ENCODE measurements at places on chromosomes 3 and 15.

GRCh38 chr3:39144748-39145380 is 8.5 kb downstream of the CSRNP1 start:
- no peak for DNase-seq

- DNase-seq = peak; percentile 10
Observed at GRCh38 chr15:67836477-67836876, 3.4 kb downstream of the RNU6-1 start.

- no peak for DNase-seq
Observed at GRCh38 chr3:5295191-5295690, 107.7 kb downstream of the EDEM1 start.

DNA sequence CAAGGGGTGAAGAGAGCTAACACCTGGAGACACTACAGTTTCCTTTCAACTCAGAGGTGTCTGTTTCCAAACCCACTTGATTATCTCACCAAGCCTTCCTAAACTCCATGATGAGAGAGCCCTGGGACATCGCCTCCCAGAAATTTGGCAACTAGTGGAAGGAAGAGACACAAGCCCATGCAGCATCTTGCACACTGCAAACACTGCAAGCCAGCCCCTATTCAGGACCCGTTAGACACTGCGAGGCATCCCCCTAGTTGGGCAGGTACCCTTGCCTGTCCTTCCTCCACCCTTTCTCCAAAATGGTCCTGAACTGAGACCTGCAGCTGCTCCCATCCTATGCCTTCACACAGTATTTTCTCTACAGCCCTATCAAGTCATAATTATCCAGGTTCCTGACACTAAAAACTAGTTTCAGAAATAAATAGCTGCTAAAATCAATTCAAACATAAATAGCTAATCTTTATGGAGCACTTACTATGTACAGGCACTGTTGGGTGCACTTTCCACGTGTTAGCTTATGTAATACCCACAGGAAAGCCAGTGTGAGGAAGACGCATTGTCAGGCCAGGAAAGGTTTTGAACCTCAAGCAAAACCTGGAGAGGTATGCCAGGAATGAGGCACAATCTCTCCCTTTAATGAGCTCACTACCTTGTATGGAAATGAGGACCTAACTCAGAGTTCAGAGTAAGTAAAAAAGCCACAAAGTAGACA is 2.8 kb downstream of the MAGI1 start:
- no peak for DNase-seq

DNA sequence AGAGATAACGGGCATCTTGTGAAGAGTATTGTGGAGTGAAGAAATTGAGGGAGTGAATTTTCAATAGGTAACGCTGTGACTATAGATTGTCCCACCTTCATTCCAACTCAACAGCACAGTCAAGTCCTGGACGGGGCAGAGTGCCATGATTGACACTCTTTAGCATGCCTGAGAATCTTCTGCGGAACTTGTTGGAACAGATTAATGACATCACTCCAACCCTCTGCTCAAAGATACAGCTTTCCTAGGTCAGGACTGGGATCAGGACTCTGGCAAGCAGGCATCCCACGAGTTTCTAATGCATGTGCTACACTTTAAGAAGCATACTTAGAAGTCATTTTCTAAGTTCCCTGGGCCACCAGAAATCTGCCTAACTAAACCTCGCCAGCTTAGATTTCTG is 267.6 kb upstream of the CFAP20DC start:
- no peak for DNase-seq

DNA sequence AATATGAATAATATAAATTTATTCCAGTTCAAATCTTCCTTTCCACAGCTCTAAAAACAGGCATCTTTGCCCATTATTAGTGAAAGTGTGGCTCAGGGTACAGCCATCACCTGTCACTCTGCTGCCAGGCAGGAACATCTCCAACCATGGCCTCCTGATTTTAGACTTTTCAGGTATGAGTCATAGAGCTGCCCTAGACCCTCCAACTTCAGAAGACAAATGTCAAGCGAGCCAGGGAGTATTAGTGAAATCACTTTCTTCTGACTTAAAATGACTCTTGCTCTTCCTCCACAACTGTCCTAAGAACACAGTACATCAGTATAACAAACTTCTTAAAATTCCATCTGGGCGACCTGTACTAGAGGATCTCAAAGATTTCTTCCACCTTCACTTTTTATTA is 78.1 kb upstream of the AKAP13 start:
- no peak for DNase-seq

DNA sequence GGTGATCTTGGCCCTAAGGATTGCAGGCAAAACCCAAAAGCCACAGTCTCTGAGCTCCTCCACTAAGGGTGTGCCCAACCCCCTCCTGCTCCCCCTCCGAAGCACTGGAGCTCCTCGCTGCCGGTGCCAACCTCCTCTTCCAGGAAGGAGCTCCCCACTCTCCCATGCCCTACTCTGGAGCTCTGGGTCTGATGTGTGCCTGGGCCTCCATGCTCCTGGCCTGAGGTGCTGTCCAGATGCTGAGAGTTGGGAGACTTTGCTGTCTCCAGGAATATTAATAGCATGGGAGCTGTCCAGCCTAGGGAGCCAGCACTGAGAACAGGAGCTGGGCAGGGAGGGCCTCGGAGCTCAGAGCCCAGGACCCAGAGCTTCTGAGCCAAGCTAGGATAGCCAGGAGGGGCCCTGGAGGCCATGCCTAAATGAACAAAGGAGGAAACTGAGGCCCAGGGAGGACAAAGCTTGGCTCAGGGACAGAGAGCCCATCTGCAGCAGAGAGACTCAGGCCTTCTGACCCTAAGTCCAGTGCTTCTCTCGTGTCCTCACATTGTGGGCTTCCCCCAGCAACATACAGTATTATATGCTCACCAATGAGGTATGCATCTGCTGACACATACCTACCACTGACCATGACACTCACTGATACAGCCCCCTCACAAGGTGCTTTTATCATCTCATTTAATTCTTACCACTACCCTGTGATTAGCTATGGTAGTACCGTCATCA is 36.9 kb upstream of the HERC1 start:
- DNase-seq = no peak

- DNase-seq = no peak
Observed at GRCh38 chr15:69712991-69713390, 260.4 kb downstream of the RPLP1 start.

- DNase-seq = no peak
Observed at GRCh38 chr15:79315623-79316328, 4.9 kb downstream of the TMED3 start.

DNA sequence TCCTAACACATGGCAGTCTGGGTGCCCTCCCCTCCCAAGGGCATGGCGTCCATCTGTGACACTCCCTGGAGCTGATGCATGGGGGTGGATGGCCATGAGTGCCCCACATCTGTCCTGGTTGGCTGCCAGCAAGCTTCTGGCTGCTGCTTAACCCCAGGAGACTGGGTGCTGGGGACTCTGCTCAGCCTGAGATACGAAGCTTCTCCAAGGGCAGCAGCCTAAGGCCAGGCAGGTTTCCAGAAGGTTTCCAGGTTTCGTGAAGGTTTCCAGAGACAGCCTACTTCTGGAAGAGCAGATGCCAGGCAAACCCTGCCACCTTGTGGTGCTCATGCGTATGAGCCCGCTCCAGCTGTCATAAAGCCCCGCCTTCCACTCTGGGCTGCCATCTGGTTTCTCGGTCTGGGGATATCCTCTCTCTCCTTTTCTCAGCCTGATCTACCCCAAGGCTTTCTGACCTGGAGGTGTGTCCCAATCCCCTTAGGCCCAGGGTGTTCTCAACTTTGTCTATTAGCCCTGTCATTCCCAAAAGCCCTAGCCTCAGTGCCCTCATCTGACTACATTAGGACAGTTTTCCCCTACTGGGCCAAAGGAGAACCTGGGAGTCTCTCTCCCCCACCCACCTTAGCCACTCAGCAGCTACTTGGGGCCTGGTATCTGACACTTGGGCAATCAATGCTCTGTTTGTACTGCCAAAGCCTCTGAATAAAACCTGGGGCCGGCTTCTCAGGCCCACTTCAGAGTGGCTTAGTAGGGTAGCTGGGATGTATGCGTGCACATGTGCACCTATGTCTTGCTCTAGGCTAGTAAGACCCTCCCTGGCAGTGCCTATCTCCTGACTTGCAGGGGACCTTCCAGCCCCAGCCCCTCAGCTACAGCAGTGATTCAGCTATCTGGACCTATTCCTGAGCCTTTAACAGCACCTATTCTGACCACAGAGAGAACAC is 12.0 kb downstream of the MRPL46 start:
- DNase-seq = peak; percentile 54

- DNase-seq = no peak
Observed at GRCh38 chr15:67048281-67049279, 16.8 kb upstream of the SMAD3 start.

DNA sequence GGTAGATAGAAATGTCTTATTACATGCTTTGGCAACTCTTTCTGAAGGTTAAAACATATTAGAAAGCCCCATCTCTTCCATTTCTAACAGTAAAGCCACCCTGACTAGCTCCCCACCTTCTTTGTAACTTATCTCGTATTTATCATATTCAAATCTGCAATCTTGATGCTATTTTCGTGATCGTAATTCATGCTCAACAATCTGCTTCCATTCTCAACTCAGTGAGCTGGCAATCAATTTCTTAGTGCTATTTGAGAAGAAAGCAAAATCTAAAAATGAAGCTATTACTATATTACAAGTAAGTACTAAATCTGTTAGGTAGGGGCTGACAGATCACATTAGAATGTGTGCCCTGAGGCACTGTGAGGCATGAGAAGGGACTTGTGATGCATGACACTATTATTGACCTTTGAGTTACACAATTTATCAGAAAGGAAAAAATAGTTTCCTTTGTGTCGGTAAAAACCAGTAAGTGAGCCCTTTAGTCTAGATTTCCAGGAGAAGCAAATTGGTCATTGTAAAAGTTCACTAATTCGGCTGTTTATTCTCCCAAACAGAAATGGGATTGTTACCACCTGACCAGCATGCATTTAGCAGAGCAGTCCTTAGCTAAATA is 379.7 kb upstream of the CNTN6 start:
- DNase-seq = no peak

DNA sequence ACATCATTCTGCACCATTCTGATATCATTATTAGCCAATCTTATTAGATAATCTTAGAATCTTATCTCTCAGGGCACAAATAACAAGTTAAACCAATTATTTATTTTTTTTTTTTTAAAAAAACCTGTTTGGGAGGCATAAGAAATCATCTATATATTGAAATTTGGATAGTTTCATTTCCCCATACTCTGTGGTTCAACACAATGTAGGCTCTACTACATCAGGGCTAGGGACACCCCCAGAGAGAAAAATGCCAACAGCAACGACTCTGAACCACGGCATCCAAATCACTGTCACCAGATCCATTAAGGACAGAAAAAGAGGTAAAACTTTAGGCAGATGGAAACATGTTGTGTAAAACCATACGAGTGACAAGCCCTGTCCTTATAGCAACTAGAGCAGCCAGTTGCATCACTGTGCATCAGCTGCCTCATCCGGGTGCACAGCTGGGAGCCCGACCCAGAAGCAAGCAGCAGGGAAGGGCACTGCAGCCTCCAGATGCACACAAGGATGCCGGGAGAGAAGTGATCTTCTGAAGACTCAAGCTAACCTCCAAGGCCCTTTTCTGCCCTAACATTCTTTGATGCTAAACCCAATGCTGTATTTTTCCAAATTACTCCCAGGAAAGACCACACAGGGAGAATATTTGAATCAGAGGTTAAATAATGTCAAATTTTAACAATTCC is 381.1 kb downstream of the CTNNB1 start:
- no peak for DNase-seq

- DNase-seq = no peak
Observed at GRCh38 chr15:99582508-99582960, 16.8 kb downstream of the MEF2A start.

GRCh38 chr3:15367059-15367458 is 34.7 kb upstream of the SH3BP5 start:
- DNase-seq = no peak

GRCh38 chr15:86167841-86168240 is 88.2 kb downstream of the AGBL1 start:
- no peak for DNase-seq

DNA sequence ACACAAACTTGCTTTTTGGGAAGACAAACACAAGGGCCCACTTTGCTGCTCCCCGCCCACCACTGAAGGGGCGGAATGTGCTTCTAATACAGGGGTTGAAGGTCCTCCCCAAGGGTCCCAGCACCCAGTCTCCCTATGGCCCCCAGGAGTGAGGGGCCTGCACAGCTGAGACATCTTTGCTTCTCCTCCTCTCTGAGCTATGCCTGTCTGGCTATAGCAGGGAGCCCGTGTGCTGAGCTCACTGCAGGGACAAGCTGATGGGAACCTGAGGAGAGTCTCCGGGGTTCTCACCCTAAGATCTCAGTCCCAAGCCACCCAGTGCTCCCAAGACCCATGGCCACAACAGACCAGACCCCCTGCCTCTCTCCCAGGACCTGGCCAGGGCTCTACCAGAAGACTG is 61.1 kb upstream of the ACAN start:
- DNase-seq = no peak

GRCh38 chr15:51189669-51190385 is 95.1 kb upstream of the TNFAIP8L3 start:
- DNase-seq = no peak

GRCh38 chr15:88645171-88646087 is 6.6 kb downstream of the ISG20 start:
- no peak for DNase-seq

Measured in NCI-H146 (cell line).